ENCODE measurements at places on chromosomes 16 and 17.

DNA sequence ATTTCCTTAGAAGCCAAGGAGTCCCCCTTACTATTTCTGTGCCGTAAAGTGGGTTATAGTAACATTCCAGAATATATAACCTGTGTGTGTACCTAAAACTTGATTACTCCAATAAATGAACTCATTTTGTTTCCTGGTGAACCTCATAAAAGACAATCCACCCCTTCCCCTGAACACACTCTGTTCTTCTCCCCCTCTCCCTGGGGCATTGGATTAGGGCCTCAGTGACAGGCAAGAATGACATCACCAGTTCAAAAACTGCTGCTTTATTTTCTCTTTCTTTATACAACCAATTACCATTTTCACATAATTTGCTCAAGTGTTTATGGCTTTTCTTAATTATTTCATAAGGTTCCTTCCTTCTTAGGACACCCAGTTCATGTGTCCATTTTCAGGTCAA is 17.4 kb downstream of the AARSD1 start:
- DNase-seq = no peak

- DNase-seq = no peak
These were observed 45.4 kb upstream of the CCL1 start for GRCh38 chr17:34408439-34408838.

GRCh38 chr17:40303708-40304551 is 5.0 kb upstream of the RARA start:
- no peak for DNase-seq

GRCh38 chr17:81923302-81924260 is 4.0 kb downstream of the MAFG start:
- no peak for DNase-seq

DNA sequence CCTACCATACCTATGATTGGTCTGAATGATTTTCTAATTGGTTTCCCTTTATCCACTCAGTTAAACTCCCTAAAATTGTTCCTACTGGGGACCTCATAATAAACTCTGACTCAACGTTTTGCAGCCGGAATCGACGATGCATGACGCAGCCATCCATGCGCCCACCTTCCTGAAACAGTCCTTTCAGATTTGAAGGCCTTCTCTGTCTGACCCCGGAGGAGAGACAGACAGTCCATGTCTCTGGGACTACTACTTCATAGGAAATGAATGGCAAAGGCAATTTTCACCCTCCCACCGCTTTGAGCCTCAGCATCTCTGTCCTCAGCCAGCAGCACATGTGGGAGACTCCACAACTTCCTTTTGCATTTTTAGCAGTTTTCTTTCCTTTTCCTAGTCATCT is 13.5 kb downstream of the VAT1L start:
- no peak for DNase-seq

GRCh38 chr16:15033309-15033707 is 22.6 kb downstream of the NTAN1 start:
- no peak for DNase-seq

DNA sequence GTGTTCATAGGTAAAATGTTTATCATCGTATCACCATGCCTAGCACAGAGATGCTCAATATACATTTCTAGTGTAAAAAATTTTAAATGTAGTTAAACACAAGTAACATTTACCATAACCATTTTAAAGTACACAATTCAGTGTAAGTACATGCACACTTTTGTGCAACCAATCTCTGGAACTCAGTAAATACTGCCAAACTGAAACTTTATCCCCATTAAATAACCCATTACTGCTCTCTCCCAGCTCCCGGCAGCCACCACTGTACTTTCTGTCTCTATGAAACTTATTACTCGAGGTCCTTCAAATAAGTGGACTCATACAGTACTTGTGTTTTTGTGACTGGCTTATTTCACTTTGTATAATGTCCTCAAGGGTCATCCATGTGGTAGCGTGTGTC is 29.0 kb downstream of the RMI2 start:
- DNase-seq = no peak

GRCh38 chr16:64004116-64004515 is 1117.7 kb downstream of the CDH11 start:
- no peak for DNase-seq

DNA sequence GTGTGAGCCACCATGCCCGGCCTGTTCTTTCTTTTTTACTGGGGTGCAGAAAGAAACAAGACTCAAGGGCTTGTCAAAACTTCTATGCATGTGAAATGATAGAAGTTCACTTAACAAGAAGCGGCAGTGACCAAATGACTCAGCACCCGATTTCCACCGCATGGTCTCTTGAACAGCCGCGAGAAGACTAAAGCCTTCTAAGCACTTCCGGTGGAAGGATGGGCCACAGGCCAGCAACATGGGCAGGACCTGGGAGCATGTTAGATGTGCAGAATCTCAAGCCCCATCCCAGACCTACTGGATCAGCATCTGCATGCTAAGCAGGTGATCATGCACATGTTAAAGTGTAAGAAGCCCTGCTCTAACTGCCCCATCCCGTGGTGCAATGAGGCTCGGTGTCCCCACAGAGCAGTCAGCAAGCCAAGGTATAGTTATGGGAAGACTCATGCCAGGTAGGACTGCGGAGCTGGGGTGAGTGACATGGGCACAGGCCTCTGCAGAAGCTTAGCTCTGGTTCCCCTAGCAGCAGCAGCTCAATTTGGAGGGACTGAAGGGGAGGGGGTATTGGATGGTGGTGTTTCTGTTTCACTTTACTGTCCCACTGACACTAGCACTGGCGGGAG is 88.5 kb upstream of the HNF1B start:
- DNase-seq = no peak

DNA sequence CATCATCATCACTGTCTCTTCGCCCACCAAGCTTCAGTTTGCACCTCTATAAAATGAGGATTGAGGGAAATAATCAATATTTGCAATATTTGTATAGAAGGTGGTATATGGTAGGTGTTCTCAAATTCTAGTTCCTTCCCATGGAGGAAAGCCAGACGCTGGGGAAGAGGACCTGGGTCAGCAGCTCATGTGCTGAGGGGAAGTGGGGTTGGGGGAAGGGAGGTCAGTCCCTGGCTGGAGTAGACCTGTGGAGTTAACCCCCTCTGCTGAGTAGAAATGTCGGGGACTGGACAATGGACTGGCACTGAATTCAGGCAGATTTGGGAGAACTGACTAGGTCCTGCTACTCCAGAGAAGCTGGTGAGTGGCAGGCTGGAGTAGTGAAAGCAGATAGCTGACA is 12.8 kb upstream of the ITGB3 start:
- no peak for DNase-seq

GRCh38 chr17:48159232-48159631 is 51.7 kb downstream of the SNX11 start:
- no peak for DNase-seq

DNA sequence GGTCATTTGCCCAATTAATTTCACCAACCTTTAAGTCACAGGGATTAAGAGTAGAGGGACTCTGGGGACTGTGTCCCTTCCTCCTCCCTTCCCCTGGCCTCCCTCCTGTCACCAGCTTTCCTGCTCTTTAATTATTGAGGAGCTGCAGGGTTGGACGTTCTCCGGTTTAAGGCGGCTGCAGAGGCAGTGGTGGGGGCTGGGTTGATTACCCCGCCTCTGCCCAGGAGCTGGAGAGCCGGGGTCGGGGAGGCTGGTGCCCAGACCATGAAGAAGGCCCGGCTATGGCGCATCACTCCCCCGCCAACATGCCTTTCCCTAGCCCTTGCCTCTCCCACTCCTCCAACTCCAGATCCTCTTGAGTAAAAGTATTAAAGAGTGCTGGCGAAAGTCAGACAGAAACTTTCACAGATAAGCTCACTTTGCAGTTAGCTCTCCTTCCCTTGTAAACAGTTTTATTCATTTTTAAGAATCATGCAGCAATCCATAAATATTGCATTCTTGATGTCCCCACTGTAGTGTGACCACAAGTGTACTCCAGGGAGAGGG is 1.1 kb upstream of the FOXJ1 start:
- no peak for DNase-seq

- DNase-seq = no peak
These were observed 86.1 kb downstream of the UTP18 start for GRCh38 chr17:51346218-51346982.

- no peak for DNase-seq
These were observed 113.8 kb downstream of the OR1D5 start for GRCh38 chr17:2949469-2950044.

DNA sequence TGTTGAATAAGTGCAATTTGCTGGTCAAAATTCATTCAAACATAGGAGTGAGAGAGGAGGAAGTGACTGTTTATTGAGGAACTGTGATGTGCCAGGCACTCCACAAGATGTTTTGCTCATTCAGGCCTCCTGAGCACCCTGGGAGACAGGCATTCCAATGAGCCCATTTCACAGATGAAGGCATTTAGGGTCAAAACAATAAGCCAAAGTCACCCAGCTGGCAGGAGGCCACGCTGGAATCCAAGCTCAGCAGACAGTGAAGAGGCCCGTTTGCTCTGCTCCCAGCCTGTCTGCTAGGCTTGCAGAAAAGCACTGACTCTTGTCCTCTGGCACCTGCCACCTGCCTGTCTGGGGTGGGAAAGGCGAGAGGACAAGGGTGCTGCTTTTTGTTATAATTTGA is 10.1 kb upstream of the SLC25A39 start:
- DNase-seq = no peak

DNA sequence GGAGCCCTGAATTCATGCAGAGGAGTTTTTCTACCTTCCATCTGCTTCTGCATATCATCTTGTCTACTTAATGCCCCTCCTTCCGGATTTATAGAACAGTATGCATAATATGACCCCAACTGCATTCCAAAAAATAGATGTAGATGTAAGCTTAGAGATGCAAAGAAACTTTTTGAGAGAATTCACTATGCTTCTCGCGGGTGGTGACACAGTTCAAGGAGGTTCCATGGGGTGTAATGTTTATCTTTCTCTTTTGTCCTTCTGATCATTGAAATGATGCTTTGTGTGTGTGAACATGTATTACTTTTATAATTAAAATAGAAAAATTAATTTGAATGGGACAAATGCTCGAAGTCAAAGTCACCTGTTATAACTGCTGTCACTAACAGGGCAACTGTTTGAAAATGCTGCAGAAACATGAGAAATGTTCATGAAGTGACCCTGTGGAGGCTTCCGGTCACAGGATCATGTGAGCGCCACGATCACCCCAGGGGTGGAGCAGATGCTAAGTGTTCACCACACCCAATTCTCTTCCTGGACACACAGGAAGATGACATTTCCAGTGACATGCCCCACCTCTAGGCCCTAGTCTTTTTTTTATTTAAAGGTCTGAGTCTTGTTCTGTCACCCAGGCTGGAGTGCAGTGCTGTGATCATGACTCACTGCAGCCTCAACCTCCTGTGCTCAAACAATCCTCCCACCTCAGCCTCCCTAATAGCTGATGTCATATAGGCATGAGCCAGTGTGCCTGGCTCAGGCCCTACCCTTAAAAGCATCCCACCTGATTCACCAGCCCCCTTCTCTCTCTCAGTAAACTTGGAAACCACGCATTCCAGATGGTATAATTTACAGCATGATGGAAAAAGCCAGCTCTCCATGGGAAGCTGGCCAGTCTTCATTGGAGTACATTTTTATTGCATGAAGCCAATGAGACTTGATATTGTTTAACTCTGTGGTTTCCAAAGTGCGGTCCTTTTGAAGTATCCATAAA is 21.0 kb upstream of the AGRP start:
- DNase-seq = no peak

- DNase-seq = no peak
These were observed 18.3 kb upstream of the CCL5 start for GRCh38 chr17:35898283-35899070.

DNA sequence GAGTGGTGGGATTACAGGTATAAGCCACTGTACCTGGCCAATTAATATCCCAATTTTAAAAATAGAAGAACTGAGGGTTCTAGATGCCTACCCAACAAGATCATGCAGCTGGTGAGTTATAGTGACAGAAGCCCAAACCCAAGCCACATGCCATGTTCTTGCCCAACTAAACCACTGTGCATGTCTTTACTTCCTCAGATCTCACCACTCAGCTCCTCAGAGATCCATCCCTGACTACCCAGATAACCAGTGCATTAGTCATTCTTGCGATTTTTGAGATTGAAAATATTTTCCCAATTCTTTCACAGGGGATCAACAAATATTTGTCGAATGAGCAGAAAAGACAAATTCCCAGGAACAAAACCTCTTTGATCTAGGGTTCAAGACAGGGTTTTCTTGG is 303.1 kb downstream of the CBLN1 start:
- DNase-seq = no peak

- no peak for DNase-seq
These were observed 191.7 kb downstream of the PRKCB start for GRCh38 chr16:24027466-24027865.

GRCh38 chr16:12523002-12523401 is 280.7 kb downstream of the CPPED1 start:
- DNase-seq = no peak

DNA sequence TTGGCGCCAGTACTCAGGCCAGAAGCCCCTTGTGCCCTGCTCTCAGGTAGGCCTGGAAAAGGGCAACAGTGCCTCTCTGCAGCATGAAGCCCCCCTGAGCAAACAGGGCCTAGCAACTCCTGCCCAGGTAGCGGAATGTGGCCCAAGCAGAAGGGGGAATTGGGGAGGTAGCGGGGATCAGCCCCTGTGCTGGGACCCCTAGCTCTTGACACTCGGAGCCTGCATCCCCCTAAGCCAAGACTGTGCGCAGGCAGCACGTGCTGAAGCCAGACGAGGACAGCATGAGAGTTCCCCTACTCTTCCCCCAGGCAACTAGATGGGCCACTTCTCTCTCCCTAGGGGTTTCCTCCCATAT is 823 bp upstream of the CD2BP2 start:
- no peak for DNase-seq

- no peak for DNase-seq
These were observed 25.3 kb downstream of the MBTPS1 start for GRCh38 chr16:84091460-84091859.

DNA sequence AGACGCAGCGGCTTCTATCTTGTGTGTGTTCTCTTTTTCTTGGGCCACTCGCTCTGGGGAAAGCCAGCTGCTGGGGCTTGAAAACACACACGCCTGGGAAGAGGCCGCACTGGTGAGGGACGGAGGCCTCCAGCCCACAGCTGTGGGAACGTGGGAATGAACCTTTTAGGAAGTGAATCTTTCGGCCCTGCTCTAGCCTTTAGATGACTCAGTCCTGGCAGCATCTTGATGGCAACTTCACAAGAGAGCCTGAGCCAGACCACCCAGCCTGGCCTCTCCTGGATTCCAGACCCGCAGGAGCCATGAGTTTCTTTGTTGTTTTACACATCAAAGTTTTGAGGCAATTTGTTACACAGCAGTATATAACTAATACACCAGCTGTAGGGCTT is 2.2 kb upstream of the PDPK1 start:
- DNase-seq = no peak

DNA sequence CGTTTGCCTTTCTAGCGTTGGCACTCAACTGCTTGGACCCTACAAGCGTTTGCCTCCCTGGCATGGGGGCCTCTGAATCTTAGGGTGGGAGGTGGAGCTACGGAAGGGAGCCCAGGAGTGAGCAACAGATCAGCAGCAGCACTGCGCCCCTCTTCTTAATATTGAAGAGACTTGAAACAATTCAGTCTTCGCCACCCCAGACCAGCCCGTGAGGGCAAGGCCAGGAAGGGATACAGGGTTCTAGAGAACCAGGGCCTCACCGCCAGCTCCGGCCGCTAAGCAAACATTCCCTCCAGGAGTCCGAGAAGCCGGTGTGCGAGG is 1.5 kb upstream of the GPRC5C start:
- no peak for DNase-seq

GRCh38 chr16:14370736-14371234 is 259.3 kb downstream of the PARN start:
- no peak for DNase-seq

- no peak for DNase-seq
These were observed 2.6 kb upstream of the ATP2A3 start for GRCh38 chr17:3966720-3967363.

- no peak for DNase-seq
These were observed 164.5 kb downstream of the PRKCA start for GRCh38 chr17:66466840-66467367.
